ENCODE measurements at places on chromosomes 7 and 10.

DNA sequence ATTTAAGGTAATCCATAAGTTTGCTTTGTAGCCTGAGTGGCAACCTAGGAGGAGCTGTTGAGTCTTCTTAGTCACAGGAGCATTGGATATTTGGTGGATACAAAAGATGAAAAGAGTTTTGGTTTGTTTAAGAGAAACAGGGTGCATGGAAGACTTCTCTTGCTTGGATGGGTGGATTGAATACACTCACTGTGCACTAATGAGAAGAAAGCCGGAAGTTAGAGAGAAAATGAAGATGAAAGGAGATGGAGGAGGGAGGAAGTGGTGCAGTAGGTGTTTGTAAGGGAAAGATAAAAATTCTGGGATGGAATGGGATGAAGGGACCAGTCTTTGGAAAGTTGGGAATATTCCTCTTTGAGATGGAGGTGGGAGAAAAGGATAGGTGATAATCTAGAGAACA lies 7.7 kb downstream of the MDFIC start:
- DNase-seq, result no peak

DNA sequence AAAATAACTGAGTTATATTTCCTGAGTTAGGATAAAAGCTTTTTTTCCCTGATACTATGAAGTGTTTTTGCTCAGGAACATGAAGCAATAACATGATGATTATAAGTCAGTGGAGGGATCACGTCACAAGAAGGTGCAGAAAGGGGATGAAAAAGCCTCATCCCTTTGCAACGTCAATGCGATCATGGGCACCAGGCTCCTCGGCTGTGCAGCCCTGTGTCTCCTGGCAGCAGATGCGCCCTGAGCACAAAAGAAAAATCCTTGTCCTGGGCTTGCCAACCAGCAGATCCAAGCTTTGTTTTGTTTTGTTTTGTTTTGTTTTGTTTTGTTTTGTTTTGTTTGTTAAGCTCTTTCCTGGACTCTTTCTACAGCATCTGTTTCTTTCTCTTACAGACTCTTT lies 103.5 kb upstream of the PRSS1 start:
- no peak for DNase-seq

DNA sequence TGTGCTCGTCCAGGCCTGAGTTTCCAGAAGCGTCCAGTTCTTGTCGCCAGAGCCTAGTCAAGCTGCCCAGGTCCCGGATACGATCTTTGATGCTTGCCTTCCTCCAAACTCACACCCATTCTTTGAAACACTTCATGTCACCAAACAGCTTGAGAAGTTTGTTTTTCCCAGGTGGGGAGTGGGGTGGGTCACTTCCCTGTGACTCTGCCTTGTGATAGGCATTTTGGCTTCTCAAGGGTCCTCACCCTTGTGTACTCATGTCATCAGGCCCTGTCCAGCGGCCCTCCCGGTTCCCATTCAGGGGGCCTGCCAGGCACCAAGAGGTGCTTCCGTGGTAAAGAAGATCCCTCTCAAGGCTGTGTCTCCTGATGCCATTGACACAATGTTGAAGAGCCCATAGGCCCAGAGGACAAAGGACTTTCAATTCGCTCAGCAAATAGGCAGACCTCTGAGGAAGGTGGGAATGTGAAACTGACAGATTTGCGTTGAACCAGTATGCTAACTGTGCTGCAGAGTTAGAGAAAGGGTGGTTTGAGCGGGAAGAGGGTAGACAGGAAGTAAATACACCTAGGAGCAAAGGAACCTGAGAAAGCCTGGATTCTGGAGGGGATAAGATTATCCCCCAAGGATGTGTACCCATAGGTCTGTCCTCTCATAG lies 24.7 kb upstream of the SFTPA1 start:
- DNase-seq, result no peak

GRCh38 chr10:110220398-110220797 lies 13.0 kb downstream of the MXI1 start:
- no peak for DNase-seq

DNA sequence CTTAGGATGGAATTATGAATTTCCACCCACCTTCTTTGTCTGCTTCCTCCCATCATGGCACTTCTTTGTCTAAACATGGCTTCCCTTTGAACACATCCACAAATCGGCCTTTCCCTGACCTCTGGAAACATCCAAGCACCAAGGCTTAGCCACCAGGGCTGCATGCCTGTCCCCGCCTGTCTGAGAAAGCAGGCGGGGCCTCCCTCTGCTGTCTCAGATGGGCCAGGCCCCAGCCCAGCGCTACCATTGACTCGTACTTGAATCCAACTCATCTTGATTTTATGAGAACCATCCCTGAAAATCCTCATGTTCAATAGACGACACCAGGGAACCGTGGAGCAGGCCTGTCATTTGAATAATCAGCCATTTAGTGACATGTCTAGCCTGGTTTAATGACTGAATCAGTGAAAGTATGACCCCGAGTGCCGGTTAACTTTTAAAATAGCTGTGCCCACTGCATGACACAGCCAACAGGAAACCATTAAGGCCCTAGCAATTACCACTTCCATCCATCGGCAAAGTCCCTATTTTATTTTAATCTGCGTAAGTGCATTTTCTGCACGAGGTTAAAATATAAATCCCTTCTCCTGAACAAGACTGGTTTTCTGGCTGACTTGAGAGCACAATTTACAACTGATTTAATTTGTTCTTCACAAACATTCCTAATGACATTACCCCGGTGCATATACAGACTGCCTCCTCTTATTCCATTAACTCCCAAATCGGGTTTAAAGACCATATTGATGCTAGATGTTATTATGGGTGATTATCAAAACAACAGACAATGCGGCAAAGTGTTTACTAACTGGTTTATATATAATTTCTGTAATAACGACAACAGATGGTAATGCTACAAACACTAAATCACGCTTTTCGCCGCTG lies 194.7 kb downstream of the BUB3 start:
- no peak for DNase-seq

DNA sequence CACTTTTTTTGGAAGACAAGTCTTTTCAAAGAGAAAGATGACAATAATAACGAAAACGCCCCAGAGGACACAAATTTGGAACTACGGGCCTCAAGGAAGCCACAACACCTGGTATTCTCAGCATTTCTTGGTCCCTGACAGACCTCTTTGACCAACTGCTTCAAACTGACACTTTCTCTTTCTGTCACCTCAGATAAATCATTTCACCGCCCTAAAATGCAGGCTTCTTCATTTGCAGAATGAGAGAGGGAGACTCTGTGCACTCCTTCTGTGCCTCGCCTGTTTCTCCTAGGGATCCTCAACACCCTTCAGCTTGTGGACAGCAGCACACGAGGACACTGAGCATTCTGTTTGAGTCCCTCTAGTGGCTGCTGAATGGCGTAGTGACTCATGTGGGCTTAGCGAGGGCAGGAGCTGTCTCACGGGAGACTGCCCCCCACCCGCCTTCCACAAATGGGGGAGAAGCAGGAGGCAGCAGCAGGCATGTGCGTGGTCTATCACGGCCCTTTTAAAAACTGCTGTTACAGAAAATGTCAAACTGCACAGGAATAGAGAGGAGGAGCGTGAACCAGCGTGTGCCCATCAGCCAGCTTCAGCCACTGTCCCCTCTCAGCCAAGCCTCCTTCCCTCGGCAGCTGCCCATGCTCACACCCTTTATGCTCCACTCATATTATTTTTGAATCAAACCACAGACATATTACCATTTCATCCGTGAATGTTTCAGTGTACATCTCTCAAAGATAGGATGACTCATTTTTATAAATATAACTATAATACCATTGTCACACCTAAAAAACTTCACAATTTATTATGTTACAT lies 41.4 kb downstream of the GSDME start:
- no peak for DNase-seq

DNA sequence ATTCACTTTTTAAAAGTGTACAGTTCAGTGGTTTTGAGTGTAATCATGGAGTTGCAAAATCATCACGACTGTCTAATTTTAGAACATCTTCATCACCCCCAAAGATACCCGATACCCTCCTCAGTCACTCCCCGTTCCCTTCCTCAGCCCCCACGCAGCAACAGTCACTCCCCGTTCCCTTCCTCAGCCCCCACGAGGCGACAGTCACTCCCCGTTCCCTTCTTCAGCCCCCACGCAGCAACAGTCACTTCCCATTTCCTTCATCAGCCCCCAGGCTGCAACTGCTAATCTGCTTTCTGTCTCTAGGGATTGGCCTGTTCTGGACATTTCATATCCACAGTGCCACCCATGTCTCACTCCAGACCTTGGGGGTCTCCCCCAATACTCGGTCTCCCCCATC lies 161.6 kb upstream of the PPP2R2D start:
- DNase-seq, result no peak

DNA sequence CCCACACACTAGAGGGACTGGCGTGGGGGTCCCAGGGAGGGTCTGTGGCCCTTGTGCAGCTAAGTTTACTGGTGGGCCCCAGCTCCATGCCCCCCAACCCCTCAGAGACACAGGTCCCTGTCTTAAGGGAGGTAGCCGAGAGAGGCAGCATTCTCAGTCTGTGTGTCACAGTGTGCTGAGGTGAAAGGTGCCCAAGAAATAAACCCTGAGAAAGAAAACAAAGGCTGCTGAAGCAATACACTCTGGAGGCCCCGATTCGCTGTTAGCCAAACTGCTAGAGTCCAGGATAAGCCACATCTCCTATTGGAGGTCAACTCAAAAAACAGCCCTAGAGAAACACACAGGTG lies 28.6 kb upstream of the NDST2 start:
- no peak for DNase-seq

DNA sequence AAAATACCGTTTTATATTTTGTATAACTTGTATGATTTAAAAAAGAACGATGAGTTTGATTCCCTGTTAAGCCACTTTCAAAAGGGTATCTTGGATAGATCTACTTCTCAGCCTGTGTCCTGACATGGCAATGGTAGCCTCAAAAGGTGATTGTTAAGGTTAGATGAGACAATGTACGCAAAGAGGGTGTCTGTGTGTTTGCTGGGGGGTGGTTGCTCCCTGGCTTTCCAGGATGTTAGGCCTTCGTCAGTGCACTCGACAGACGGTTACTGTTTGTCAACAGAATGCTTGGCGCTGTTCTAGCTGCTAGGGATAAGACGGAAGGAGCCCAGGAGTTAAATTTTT lies 90.3 kb downstream of the NEURL1 start:
- no peak for DNase-seq

- DNase-seq, result no peak
These were observed 508.5 kb downstream of the DNAJB6 start for GRCh38 chr7:157845203-157845835.

- DNase-seq, result peak; percentile 74
These were observed 142.5 kb downstream of the WDR37 start for GRCh38 chr10:1198453-1199344.

DNA sequence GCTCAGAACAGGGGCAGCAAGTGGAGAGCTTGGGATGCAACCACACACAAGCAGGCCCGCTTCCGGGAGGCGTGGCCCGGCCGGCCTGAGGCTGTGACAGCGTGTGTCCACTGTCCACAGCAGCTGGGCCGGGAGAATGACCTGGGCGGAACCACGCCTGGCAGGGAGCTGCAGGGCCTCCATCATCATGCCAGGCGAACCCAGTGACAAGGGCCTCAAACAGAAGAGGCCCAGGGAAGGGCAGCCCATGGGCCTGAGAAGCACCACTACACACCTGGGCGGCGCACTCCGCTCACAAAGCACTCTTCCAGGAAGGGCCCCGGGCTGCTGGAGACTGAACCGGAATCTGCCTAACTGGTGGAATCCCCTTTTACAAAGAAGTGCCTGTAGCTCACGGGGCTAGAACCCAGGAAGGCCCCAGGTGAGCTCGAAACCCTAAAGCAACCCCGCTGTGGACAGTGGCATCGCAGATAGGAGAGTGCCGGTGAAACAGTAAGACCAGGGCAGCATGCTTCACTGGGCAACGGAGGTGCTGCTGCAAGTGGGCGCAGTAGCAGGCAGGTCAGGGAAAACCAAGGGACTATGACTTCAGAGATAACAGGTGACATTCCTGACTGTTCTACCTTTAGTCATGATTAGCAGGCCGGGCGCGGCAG lies 66.0 kb downstream of the MAD1L1 start:
- no peak for DNase-seq

DNA sequence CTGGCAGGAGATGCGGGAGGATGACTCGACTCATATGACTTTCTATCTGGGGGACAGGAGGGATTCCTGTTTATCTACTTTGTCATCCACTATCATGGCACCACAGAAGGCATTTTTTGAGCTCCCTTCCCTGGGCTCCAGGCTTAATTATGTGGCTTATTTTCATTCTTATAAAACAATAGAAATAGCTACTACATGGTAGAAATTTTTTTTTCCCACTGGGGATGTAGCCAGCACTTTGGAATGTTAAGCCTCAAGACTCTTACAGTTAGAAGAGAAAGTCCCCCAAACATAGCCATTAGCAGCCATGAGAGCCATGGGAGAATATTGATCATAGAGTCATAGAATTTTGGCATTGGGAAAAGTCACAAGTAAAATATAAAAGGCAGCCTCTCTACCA lies 14.6 kb upstream of the FAM180A start:
- DNase-seq, result no peak

- DNase-seq, result no peak
These were observed 12.5 kb upstream of the SRGN start for GRCh38 chr10:69075431-69075830.

- DNase-seq, result no peak
These were observed 5.8 kb downstream of the NUDCD3 start for GRCh38 chr7:44484482-44485313.

- DNase-seq, result peak; percentile 7
These were observed 95.8 kb upstream of the DIP2C start for GRCh38 chr10:785089-785860.

GRCh38 chr10:48811461-48811860 lies 126.8 kb downstream of the WDFY4 start:
- DNase-seq, result no peak

DNA sequence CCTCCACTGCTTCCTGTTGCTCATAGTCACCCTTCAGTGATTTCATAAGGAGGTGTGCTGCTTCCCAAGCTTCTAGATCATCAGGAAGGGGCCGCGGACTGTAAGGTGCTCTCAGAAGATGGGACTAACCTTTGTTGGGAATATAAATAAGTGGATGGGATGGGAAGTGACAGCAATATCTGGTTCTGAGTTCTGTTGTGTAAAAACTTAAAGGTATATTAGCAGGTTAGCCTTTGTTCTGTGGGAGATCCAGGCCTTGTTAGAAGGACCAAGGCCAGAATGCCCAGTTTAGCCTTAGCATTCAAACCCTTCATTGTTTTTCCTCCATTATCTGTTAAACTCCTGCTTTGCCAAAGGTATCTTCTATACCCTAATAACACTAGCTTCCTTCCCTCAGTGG lies 12.4 kb downstream of the BUB3 start:
- DNase-seq, result no peak

DNA sequence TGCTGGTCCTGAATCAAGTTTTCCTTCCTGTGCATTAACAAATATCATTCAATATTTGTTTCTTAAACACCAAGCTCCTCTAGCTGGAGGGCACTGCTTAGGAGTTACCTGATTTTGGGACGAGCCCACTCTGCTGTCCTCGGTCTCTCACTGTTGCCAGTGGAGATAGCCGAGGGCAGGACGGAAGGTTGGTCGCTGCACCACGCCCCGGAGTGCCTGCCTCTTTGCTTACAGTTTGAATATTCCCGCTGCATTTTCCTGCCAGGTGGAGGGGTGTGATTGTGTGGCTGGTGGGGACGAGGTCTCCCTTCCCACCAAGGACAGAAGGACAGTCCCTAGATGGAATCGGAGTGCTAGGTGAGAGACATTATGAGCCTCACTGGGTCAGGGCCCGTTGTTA lies 201.5 kb downstream of the DNAJB6 start:
- no peak for DNase-seq
